ENCODE measurements at places on chromosomes 11 and 22.

GRCh38 chr22:25827415-25827814, 85.4 kb downstream of the MYO18B start:
- no peak for DNase-seq

DNA sequence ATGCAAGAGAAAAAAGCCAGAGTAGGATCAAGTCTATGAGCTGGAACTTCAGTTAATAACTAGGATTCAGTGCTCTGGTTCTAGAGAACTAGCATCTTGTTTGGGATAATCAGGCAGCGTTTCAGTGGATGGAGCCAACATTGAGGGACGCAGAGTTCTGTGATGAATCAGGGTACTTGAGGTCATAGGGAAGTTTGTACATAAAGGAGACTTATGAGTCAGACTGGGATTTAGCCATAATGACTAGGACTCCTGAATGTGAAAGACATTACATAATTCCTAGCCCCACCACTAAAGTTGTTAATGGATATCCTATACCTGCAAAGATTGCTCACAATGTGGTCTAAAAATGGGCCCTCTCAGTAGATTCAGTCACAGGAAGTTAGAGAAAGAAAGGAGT, 6.8 kb downstream of the SLN start:
- no peak for DNase-seq

- DNase-seq, result no peak
Observed at GRCh38 chr22:40560551-40560950, 76.0 kb downstream of the MRTFA start.

GRCh38 chr11:61626580-61627380, 45.9 kb upstream of the SYT7 start:
- no peak for DNase-seq

DNA sequence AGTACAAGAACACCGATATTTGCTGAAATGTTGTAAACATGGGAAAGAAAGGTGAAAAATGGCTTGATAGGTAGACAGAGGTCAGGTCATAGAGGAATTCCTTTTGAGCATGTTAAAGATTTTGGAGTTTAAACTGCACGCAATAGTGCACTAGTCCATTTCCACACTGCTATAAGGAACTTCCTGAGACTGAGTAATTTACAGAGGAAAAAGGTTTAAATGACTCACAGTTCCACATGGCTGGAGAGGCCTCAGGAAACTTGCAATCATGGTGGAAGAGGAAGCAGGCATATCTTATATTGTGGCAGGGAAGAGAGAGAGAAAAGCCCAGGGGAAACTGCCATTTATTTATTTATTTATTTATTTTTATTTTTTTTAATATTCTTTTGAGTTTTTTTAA, 5.0 kb downstream of the OR10A5 start:
- DNase-seq, result no peak

DNA sequence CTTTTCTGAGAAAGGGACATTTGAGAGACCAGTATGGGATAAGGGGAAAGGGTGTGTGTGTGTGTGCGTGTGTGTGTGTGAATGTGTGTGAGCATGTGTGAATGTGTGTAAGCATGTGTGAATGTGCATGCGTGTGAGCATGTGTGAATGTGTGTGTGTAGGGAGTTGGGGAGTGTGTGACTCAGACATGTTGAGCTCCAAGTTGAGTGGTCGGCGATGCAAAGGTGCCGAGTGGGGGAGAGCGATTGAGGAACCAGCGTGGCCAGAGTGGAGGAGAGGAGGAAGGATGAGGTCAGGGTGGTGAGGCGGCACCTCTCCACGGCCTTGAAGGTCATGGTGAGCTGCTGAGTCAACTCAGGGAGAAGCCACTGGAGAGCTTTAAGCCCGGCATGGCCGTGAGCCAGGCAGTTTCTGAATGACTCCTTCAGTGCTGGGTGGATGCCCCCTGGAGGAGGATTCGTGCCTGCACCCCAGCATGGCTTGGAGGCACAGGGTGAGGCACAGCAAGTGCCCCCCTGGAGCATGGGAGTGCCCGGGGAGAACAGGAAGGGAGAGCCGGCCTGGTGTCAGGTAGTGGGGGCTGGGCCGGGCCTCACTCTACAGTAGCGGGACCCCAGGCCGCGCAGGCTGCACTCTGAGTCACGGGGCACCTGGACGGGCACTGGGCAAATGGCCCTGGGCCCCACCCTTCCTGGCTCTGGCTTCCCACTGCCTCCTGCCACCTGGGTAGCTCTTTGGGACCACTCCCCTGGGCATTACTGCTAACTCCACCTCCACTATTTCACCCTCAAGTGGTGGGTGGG, 8.2 kb upstream of the CCDC88B start:
- DNase-seq, result peak; percentile 79

- no peak for DNase-seq
Observed at GRCh38 chr11:105466582-105467228, 143.2 kb upstream of the GRIA4 start.

DNA sequence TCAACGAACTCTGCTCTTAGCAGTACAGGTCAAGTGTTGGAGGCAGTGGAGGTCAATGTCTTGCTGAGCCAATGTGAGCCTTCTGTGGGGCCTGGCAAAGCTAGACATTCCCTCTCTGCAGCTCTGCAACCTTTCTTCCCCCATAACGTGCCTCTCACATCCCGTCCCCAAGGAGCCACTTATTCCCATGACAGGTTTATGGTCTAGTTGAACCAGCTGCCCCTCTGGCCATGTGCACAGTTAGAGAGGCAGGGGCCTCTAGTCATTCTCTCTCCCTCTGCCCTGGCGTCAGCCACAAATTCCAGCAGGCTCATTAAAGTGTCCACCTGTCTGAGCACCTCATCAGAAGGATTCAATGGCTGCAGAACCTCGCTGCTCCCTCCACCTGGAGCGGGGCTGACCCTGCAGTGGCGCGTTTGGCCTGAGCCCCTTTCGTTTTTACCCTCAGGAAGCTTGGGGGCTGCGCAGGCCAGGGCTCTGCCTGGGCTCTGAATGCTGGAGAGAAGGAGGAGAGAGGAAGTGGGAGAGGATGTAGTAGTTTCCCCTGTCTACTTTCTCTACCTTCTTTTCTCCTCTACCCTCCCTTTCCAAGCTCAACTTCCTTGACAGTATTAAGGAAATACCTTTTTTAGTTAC, 302.1 kb upstream of the B3GAT1 start:
- DNase-seq, result no peak

GRCh38 chr11:64690235-64690634, 32.8 kb downstream of the NRXN2 start:
- no peak for DNase-seq

GRCh38 chr11:92964471-92964870, 5.0 kb upstream of the MTNR1B start:
- no peak for DNase-seq

- DNase-seq, result peak; percentile 81
Observed at GRCh38 chr22:37051391-37052385, at the start of gene KCTD17. TSS of gene KCTD17 (plus strand) at chr22:37051742. CDS start at chr22:37051761, 19 bp downstream.

DNA sequence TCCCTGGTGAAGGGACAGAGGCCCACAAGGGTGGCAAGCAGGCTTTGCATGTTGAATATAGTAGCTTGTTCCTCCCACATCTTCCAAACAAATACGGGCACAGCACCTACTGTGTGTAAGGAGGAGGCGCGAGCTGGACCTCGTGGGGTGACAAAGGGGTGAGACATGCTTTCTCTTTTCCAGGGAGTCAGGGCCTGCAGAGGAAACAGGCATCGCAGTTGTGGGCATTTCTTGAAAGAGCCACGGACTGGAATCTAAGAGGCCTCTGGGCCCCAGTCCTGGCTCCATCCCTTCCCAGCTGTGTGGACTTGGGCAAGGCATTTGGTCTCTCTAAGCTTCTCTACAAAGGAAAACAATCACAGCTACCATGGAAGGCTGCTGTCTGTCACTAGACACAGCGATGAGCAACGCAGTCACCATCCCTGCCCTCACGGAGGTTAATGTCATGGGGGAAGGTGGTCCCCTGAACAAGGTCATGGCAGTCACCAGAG, 13.0 kb upstream of the CDC42EP1 start:
- no peak for DNase-seq

- DNase-seq, result no peak
Observed at GRCh38 chr11:92980312-92980711, 10.9 kb downstream of the MTNR1B start.

DNA sequence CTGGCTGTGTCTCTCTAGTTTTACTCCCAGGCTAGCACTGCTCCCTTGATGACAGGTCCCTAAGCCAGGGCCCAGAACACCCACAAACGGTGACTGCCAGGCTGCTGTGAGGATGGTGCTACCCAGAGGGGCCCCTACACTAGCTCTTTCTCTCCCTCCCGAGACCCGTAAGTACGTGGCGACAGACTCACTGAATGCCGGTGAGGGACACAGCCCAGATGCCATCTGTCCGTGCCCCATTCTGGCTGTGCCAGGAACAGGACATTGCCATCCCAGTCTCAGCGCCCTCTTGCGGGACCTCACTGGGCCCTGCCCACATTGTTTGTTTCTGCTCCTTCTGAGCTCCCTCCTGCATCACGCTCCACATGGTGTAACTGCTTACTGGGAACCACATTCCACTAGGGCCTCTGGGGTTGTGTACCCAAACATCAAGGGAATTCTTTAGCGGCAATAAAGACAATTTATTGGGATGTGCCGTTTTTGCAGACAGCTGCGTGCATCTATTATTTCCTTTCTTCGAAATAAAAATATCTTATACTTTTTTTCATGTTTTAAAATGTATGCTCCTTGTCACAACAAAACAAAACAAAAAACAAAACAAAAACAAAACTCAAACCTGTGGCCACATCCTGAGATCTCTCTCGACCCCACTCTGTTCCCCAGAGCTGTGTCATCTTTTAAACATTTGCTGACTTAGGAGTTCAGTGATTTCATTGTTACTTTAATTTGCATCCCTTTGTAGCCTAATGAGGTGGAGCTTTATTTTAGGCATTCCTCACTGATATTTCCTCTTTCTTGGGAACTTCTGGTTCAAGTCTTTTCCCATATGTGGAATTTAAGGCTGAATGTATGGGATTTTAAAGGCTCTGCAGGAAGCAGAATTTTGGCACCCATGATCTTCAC, 4.4 kb upstream of the TPCN2 start:
- peak; percentile 20 for DNase-seq

GRCh38 chr11:57527056-57527631, 3.4 kb downstream of the TIMM10 start:
- DNase-seq, result peak; percentile 52

GRCh38 chr11:29019960-29020683, 911.9 kb downstream of the METTL15 start:
- DNase-seq, result no peak
